ENCODE measurements at places on chromosomes 11 and 22.

GRCh38 chr11:64036087-64037026, 626 bp downstream of the FLRT1 start:
- DNase-seq = no peak

DNA sequence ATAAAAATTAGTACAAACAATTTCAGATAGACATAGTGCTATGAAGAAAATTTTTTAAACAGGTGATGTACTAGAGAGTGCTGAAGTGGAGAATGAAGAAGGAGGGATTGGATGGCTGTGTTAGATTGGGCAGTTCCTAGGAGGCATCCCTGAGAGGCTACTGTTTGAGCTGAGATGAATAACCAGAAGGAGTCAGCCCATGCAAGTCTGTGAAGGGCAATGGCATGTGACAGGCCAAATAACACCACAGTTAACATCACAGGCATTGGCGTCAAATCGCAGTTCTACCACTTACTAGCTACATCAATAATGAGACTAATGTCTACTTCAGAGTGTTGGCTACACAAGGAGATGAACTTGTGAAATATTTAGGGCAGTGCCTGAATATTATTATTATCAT, 35.4 kb downstream of the HORMAD2 start:
- no peak for DNase-seq

DNA sequence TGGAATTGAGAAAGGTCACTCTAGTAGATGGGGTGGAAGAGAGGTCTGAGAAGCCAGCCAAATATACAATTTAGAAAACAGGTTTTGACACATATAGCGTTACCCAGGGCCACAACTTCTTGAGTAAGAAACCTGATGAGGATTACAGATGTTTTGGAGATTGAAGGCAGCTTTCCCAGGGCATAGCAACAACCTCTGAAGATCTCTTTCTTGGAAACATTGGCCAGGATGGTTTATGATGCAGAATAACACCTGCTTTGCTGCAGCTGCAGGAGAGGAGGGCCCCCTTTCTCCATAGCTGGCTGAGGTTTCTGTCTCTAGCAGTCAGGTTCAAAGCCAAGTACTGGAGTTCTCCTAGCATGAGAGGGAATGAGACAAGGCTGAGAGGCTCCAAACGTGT, 75.1 kb upstream of the NUP50 start:
- DNase-seq = no peak

DNA sequence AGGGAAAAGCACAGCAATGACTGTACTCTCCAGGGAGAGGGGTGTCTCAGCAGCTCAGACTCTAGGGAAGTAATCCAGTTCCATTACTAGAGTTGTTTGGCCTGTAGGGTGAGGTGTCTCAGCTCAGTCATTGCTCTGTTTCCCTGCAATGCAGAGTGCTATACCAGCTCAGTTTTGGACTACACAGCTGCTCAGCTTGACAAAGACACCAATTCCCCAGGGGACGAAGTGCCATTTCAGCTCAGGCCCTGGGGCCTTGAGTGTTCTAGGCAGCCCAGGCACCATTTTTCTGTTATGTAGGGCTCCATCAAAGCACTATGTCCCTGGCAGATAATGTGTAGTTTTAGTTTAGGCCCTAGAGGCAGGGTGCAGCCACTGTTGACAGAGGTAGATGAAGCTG, 18.2 kb downstream of the CALCB start:
- DNase-seq = no peak

- DNase-seq = no peak
Observed at GRCh38 chr22:30309951-30310741, 16.6 kb downstream of the TBC1D10A start.

GRCh38 chr22:37185646-37186227, 2.3 kb downstream of the C1QTNF6 start:
- no peak for DNase-seq

GRCh38 chr22:20248461-20248978, 19.6 kb downstream of the RTN4R start:
- no peak for DNase-seq

DNA sequence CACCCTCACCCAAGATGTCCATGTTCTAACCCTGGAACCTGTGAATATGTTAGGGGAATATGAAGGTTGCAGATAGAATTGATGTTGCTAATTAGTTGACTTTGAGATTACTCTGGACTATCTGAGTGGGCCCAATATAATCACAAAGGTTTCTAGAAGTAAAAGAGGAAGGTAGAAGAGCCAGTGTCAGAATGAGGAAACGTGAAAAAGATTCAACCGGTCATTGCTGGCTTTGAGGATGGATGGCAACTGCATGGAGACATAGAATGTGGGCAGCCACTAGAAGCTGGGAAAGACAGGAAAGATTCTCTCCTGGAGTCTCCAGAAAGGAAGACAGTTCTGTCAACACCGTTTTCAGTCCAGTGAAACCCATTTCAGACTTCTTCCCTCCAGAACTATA, 86.6 kb downstream of the CLPB start:
- DNase-seq = no peak

DNA sequence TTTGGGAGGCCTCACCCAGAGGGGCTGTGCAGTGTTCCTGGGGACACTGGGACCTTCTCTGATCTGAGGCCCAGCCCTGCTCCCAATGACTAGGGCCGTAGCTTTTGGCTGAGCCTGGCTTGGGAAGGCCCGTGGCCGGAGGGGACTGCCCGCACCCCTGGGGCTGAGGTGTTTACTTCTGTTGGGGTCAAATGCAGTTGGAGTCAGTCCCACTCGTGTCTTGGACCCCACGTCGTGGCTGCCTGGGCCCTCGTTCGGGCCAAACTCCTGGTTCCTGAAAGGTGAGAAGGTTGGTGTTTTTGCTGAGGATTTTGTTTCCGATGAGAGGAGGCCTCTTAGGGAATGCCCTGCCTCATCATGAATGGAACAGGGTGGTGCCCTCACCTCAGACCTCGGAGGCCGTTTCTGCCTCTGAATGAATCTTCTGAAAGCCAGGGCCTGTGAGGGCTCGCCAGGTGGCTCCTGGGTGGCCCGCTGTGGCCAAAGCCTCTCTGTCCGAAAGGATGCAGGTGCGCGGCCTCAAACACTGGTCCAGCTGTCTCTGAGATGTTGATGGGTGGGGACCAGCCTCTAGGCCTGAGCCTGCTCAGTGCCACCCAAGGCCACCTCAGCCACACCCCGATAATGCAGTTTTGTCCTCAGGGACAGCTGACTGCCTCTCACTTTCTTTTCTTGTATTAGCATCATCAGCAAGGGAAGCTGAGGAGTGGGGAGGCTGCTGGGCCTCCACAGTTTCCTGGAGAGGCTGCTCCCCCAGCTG, 40.3 kb upstream of the A4GALT start:
- no peak for DNase-seq
